Kasumi-1 (cell line): ENCODE measurements at places on chromosomes 3 and 15.

DNA sequence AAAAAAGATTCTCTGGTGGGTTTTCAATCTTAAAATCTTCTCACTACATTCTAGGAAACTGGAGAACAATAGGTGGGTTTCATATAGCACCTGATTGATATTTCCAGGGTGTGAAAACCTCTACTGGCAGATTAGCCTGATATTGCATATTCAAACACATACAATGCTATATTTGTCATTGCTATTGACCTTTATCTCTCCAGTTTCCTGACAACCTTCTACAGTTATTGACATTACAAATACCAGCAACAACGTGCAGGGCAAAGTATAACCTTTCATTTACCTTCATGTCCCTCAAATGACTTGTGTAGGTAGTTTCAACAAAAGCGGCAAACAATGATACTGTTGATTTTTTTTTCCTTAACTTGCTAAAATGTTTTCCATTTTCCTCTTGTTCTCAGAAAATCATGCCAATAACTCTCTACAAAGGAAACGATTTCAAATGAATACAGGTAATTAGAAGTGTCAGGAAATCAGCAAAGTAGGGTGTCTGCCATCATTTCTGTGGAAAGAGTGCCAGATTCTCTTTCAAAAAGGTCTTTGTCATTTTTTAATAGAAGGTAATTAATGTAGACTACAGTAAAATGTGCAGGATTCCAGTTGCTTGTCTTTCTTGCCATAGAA lies 72.6 kb upstream of the CDIN1 start:
- no peak for DNase-seq

DNA sequence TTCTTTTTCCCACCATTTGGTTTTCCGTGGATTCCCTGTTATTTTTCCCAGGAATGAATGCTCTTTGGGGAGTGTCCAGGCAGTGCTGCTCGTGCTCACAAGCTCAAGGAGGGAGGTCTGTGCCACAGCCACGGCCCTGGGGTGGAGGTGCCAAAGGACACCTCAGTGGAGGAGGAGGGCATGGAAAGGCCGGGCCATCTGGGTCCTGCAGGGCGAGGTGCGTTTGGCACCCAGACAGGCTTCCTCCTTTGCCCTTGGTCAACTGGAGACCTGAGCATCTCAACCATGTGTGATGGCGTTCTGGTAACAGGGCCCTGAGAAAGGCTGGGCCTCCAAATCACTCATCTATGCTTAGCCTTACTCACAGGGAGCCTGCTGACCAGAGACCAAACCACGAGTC lies 25.4 kb downstream of the KY start:
- DNase-seq = no peak

DNA sequence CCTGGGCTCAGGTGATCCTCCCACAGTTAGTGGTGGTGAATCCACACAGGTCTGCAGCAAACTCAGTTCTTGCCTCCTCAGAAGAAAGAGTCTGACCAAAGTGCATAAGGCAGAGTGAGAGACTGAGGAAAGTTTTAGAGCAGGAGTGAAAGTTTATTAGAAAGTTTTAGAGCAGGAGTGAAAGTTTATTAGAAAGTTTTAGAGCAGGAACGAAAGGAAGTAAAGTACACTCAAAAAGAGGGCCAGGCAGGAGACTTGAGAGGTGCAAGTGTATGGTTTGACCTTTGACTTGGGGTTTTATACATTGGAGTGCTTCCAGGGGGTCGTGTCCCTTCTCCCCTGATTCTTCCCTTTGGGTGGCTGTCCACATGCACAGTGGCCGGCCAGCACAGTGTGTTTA lies 84.2 kb downstream of the LSM3 start:
- no peak for DNase-seq

DNA sequence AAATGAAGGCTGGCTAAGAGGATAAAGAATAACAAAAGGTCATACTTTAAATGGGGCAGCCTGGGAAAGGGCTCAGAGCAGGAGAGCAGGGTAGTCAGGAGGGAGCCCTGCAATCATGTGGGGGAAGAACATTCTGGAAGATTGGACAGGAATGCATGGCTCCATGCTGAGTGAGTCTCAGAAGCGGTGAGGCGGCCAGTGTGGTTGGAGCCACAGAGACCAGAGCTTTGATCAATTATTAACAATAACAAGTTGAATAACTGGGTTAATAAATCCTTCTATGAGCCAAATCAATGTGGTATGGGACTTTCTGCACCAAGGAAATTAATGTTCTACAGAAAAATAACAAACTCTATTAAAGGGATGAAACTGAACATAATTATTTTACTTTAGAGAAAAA lies 57.9 kb upstream of the DCUN1D1 start:
- no peak for DNase-seq

- no peak for DNase-seq
Observed at GRCh38 chr3:159007331-159007730, 205.5 kb downstream of the MFSD1 start.

DNA sequence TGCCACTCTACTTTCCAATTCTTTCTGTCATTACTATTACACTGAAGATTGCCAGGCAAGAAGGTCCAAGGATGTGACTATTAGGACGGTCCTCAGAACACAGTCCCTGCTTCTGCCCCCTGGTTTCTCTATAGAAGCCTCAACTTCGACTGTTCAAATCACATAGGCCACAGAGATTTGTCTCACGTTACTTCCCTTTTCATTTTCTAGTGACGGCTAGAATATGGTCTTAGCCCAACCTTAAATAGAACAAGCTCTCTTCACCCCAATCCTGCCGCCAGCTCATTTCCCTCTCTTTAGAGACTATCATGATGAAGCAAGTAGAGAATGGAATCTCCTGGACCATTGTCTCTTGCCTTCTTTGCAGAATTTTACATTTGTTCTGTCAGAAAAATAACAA lies 84.9 kb downstream of the TIGIT start:
- DNase-seq = no peak

GRCh38 chr3:73433687-73434086 lies 191.1 kb downstream of the PDZRN3 start:
- no peak for DNase-seq

DNA sequence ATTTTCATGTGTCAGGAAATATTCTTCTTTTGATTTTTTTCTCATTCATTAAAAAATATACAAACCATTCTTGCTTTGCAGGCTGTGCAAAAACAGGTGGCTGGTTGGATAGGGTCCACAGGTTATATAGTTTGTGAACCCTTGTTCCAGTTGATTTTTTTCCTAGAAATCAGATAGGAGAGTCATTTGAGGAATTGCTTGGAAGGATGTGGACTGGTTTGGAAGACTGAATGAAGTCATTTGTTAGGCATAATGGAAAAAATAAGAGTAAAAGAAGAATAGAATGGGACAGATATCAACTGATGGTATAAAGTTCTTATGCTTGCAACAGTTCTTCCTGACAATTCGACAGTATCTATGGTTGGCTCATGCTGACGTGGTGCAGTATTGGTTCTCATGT lies 189.4 kb downstream of the PTPRG start:
- no peak for DNase-seq

- DNase-seq = no peak
Observed at GRCh38 chr15:93703092-93703739, 528.1 kb upstream of the MCTP2 start.

- no peak for DNase-seq
Observed at GRCh38 chr15:59905176-59905575, 98.9 kb upstream of the FOXB1 start.

DNA sequence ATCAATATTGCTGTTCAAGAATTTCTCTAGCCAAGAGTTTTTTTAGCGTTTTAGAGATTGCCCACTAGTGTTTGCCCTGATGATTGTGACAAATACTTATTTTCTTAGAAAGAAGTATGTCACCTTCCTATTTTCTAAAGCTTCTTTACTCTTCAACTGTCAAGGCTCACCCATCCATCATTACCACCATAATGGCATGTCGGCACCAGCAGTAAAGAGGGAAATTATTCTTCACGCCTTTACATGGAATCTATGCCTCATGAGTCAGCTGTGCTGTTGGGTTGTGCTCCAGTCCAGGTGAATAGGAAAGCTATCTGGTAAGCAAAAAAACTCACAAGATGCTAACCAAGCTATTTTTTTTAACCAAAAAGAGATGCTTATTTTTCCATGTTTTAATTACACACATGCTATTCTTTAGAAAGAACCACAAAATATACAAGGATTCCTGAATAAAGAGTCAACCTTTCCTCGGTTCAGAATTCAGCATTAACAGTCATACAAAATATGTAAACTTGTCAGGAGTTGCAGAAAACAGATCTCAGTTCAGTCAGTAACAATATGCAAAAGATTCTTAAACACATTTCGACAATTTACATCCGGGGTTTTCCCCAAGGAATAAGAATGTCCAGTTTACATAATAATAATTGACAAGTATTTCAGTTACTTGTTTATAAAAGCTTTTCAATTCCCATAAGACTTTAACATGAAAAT lies 128.0 kb downstream of the ATP8B4 start:
- DNase-seq = no peak

DNA sequence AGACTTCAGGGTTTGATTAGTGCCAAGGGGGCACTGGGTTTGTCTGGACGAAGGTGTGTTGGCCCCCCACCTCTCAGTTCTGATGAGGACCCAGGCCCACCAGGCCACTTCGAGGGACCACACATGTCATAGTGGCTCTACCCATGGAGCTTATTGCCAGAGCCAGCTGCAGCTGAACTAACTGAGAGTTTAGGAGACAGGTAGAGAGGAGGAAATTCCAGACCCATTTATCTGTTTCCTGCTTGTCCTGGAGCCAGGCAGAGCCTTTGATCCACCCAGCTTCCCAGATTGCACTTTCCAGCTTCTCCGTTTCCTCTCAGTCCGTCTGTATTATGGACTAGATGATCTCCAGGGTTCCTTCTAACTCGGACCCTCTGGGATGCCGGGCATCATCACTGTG lies 20.9 kb downstream of the SLC24A1 start:
- DNase-seq = no peak

GRCh38 chr3:158107605-158108444 lies 1.6 kb upstream of the SHOX2 start:
- no peak for DNase-seq

GRCh38 chr3:86985181-86985826 lies 5.6 kb downstream of the VGLL3 start:
- DNase-seq = no peak

- DNase-seq = no peak
Observed at GRCh38 chr3:119279101-119279554, 15.1 kb upstream of the ARHGAP31 start.

DNA sequence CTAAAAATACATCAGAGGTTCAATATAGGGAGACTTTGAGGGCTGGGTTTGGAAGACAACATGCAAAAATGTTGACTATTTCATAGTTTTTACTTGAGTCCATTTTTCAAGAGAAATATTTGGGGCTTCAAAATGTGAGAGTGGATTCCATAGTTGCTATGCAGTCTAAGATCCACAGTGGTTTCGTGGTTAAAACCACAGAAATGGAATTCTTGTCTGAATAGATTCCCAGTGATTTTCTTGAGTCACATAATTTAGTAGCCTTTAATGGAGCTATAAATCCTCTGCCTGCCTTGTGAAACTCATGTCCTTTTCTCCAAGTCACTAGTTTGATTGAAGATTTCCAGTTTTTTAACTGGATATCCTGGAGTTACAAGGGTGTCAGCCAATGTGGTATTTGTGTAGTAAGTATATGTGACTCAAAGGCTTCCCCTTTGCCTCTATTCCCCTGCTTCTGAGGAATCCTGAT lies 94.7 kb upstream of the RBMS3 start:
- DNase-seq = peak; percentile 2

- DNase-seq = no peak
Observed at GRCh38 chr3:79040091-79040490, 727.7 kb downstream of the ROBO1 start.

GRCh38 chr3:33488246-33488645 lies 48.0 kb upstream of the UBP1 start:
- DNase-seq = no peak

DNA sequence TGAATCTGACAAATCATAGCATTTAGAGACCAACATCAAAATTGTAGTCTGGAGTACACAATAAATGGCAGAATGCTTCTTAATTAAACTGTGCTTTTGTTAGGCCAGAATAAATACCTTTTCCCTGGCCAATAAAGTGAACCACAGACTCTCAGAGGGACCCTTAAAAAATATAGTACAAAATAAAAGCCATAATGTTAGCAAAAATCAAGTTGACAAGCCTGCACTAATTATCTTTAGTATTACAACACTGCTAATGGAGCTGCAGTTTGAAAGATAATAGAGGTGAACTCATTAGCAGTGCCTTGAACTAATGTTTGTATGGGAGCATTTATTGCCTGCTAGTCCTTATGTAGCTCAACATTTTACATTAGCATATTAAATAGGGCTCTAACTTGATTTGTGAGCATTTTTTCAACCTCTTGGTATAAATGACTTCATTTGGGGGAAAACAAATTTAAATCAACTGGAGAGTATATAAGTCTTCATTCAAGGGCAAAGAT lies 801.3 kb downstream of the EPHA3 start:
- no peak for DNase-seq

- DNase-seq = no peak
Observed at GRCh38 chr3:67011414-67012131, 13.5 kb downstream of the KBTBD8 start.

GRCh38 chr3:46711305-46711704 lies 6.4 kb downstream of the PRSS50 start:
- no peak for DNase-seq

- no peak for DNase-seq
Observed at GRCh38 chr3:134802428-134803050, 7.5 kb downstream of the EPHB1 start.

DNA sequence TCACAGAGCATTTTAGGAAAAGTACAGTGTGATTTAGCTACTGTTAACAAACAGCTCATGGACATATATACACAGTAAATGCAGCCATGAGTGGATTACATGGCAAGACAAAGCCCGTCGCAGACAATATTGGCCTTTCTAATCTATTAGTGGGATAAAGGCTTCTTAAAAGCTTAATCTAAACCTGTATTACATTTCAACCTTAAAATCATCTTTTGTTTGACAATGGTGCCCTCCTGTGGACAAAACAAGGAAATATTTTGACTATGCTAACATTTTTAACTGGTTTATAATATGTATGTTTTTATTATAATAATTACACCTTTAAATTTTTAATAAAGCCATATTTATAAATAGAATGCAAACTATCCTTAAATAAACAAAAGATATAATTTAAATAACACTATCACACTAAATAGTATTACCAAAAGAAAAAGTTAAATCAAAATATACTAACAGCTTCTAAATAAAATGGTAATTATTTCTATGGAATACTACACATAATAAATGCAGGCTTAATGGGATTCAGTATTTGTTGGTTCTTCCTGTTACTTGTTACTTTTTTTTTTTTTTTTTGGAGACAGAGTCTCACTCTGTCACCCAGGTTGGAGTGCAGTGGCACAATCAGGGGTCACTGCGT lies 38.6 kb downstream of the TAFA4 start:
- DNase-seq = peak; percentile 61

- no peak for DNase-seq
Observed at GRCh38 chr3:43921056-43921648, 230.4 kb downstream of the ABHD5 start.

DNA sequence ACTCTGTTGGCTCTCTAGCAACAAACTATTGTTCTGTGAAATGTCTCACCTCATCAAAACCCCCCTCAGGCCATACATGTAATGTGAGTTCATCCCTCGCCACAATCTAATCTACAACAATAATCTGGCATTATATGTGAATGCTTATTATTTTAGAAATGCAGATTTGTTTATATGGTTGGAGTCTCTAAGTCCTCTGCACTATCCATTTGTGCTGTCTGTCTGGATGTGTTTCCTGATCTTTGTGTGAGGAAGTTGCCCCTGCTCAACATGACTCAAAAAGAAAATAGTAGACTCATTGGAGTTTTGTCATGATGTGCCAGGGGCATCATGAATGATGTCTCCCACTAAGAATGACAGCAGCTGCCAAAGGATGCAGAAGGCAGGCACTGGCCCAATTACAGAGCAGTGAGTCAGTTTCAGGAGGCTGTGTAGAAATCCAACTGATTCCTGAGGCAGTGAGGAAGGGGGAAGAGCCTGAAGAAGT lies 161.6 kb upstream of the PDZRN3 start:
- DNase-seq = no peak
